ENCODE measurements at places on chromosomes 1 and 21. TPM values are rescaled to one million over a fixed set of nuclear protein-coding genes. Genes with fewer than 3 reads are reported as not detected.
A peak's percentile ranks its signal among the peaks of the same experiment; 100 is the strongest.

GRCh38 chr1:165397944-165398343, 41.4 kb upstream of the LMX1A start:
- H3K27ac ChIP-seq = no peak overlapping the region
- peaks cover 11% of the 10 kb centered on the region for H3K4me1 ChIP-seq
- H3K4me3 ChIP-seq = no peak overlapping the region
- peaks cover 31% of the 10 kb centered on the region for H3K27me3 ChIP-seq
- H3K36me3 ChIP-seq = no peaks in the 10 kb centered on the region
- DNase-seq = no peak

DNA sequence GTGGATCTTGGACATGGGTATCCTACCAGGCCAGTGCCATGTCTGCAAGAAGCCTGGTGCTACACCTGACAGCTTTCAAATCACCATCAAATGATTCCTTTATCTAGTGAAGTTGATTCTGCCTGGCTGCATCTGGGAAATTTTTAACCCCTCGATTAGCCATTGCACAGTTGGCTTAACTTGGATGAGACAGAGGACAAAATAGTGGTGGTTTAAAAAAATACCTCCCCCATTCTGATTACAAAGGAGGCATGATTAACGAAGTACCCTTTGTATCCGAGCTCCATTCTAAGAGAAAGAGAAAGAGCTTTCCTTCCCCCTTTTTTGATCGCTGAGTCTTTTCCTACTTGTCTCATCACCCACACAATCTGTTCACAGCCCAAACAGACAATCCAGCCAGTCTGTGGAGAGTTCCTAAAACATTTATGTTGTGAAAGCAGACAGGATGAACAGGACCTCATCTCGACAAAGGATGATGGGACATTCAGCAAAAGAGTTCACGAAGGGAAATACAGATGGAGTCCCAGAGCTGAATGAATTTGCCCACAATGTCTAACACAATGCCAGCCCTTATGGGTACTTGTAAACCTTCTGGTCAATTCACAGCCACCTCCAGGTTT, 20.5 kb downstream of the WLS start:
- DNase-seq = no peak
- H3K4me1 ChIP-seq = peaks cover 28% of the 10 kb centered on the region
- H3K27ac ChIP-seq = no peak overlapping the region
- H3K36me3 ChIP-seq = peaks cover 3% of the 10 kb centered on the region
- H3K4me3 ChIP-seq = no peak overlapping the region

DNA sequence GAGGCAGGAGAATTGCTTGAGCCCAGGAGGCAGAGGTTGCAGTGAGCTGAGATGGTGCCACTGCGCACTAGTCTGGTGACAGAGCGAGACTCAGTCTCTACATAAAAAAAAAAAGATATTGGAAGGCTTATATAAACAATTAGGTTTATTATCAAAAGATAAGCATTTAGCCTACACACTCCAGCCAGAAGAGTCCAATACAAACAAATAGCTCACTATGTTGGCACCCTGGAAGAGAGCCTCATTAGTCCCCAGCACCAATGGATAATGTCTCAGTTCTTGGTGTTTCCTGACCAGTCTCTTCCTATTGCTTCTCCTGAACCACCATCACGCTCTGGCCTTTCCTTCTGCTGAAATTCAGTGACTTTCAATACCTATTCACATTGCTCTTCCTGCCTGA, 48.6 kb upstream of the ATP1A1 start:
- peaks cover 31% of the 10 kb centered on the region for H3K4me1 ChIP-seq
- H3K27ac ChIP-seq = no peak overlapping the region
- DNase-seq = no peak
- H3K4me3 ChIP-seq = no peak overlapping the region

DNA sequence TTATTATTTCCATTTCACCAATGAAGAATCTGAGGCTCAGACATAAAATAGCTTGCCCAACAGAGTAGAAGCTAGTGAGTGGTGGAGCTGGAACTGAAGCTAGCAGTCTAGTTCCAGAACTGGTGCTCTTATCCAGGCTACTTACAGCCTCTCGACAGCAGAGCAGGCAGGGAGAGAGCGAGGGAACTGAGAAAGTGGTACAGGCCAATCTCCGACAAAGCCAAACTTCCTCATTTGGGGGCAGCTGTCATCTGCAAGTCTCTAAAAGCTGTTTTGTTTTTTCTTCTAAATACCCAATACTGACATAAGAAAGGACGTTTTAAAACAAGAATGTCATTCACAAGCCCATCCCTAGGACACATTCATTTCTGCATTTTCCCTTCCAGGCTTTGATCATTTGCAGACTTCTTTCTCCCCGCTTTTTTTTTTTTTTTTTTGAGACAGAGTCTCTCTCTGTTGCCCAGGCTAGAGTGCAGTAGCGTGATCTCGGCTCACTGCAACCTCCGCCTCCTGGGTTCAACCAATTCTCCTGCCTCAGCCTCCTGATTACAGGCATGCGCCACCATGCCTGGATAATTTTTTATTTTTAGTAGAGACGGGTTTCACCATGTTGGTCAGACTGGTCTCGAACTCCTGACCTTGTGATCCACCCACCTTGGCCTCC, 20.0 kb downstream of the YIPF1 start:
- no peak overlapping the region for H3K4me3 ChIP-seq
- no peaks in the 10 kb centered on the region for H3K27me3 ChIP-seq
- H3K4me1 ChIP-seq = no peaks in the 10 kb centered on the region
- H3K27ac ChIP-seq = no peak overlapping the region
- peaks cover 13% of the 10 kb centered on the region for H3K36me3 ChIP-seq

The RGS1 gene
- total RNA-seq = 0.26 TPM

The GJC2 gene
- total RNA-seq = 2.1 TPM

- H3K4me1 ChIP-seq = peaks cover 1% of the 10 kb centered on the region
- H3K4me3 ChIP-seq = no peak overlapping the region
- DNase-seq = no peak
- H3K27me3 ChIP-seq = peaks cover 18% of the 10 kb centered on the region
- no peak overlapping the region for H3K27ac ChIP-seq
- H3K36me3 ChIP-seq = no peaks in the 10 kb centered on the region
Observed at GRCh38 chr1:3908886-3909517, 8.9 kb upstream of the C1orf174 start.

- peaks cover 23% of the 10 kb centered on the region for H3K4me1 ChIP-seq
- no peaks in the 10 kb centered on the region for H3K36me3 ChIP-seq
- DNase-seq = no peak
- H3K27me3 ChIP-seq = no peaks in the 10 kb centered on the region
- no peak overlapping the region for H3K27ac ChIP-seq
Observed at GRCh38 chr1:55425310-55425930, 210.3 kb upstream of the USP24 start.

GRCh38 chr1:23177438-23178380, 9.1 kb upstream of the LUZP1 start:
- peaks cover 2% of the 10 kb centered on the region for H3K4me1 ChIP-seq
- peaks cover 36% of the 10 kb centered on the region for H3K27me3 ChIP-seq
- peak overlapping the region; percentile 70 for H3K4me3 ChIP-seq
- H3K27ac ChIP-seq = peak overlapping the region; percentile 81
- peak; percentile 63 for DNase-seq

The ADIPOR1 gene
- total RNA-seq = 45.7 TPM

DNA sequence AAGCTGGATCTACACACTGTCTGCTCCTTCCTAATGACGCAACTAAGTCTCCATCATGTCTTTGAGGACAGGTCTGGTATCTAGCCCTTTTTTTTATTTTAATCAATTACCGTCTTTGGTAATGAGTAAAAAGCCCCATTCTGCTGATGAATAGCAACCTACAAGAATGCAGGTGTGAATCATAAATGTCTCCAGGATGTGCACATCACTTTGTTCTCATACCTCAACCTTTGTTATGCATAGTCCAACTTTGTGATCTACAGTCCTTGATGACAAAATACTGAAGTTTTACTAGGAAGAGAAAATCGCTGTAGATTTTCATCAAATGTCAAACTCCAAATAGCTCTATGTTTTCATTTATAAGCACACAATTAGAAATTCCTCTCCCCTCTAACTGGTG, 39.3 kb downstream of the PLPPR5 start:
- H3K4me3 ChIP-seq = no peak overlapping the region
- H3K27me3 ChIP-seq = no peaks in the 10 kb centered on the region
- no peaks in the 10 kb centered on the region for H3K4me1 ChIP-seq
- DNase-seq = no peak
- no peaks in the 10 kb centered on the region for H3K36me3 ChIP-seq

The MMEL1 gene
- 0.64 TPM for total RNA-seq

The ESPN gene
- total RNA-seq = 54.0 TPM

DNA sequence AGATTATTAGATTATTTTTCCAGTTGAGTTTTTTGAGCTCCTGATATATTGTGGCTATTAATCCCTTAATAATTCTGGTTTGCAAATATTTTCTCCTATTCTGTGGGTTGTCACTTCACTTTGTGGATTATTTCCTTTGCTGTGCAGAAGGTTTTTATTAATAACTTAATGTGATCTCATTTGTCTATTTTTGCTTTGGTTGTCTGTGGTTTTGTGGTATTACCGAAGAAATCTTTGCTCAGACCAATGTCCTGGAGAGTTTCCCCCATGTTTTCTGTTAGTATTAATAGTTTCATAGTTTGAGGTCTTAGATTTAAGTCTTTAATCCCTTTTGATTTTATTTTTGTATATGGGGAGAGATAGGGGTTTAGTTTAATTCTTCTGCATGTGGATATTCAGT, 7.1 kb upstream of the TBX19 start:
- no peak for DNase-seq

The SMIM1 gene
- 12.0 TPM for total RNA-seq

- H3K4me1 ChIP-seq = peaks cover 29% of the 10 kb centered on the region
- H3K36me3 ChIP-seq = no peaks in the 10 kb centered on the region
- H3K4me3 ChIP-seq = no peak overlapping the region
- no peak overlapping the region for H3K27ac ChIP-seq
Observed at GRCh38 chr1:197913495-197914276, 3.5 kb upstream of the LHX9 start.

The CD84 gene
- not detected for total RNA-seq

- H3K4me3 ChIP-seq = no peak overlapping the region
- DNase-seq = no peak
- no peaks in the 10 kb centered on the region for H3K27me3 ChIP-seq
- H3K4me1 ChIP-seq = peaks cover 60% of the 10 kb centered on the region
Observed at GRCh38 chr1:230156068-230156467, 89.0 kb downstream of the GALNT2 start.

- no peaks in the 10 kb centered on the region for H3K27me3 ChIP-seq
- peaks cover 23% of the 10 kb centered on the region for H3K36me3 ChIP-seq
- DNase-seq = no peak
Observed at GRCh38 chr1:217482356-217483102, 148.4 kb downstream of the GPATCH2 start.

GRCh38 chr1:248140846-248141245, 4.1 kb upstream of the OR2M5 start:
- no peak overlapping the region for H3K4me3 ChIP-seq
- peaks cover 2% of the 10 kb centered on the region for H3K36me3 ChIP-seq
- H3K27me3 ChIP-seq = no peaks in the 10 kb centered on the region

The NR5A2 gene
- 23.2 TPM for total RNA-seq

DNA sequence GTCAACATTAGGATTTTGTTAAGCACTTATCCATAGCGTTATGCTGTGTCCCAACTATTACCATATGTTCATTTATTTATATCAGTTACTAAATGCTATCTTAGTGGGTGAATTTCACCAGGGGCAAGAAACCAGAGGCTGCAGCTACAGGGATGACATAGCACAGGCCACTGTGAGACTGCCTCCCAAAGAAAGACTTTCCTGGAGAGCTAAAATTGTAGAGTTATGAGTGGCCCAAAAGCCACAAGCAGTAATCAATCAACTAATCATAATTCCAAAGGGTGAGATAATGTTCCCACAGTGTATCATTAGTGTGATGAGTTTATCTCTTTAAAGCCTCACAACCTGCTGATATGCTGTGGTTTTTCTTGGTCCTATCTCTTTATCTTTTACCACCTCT, 3.8 kb upstream of the TGFB2 start:
- DNase-seq = no peak
- H3K4me3 ChIP-seq = no peak overlapping the region
- no peaks in the 10 kb centered on the region for H3K36me3 ChIP-seq
- H3K27ac ChIP-seq = no peak overlapping the region

- no peaks in the 10 kb centered on the region for H3K27me3 ChIP-seq
- peaks cover 5% of the 10 kb centered on the region for H3K4me1 ChIP-seq
- H3K4me3 ChIP-seq = no peak overlapping the region
- H3K27ac ChIP-seq = peak overlapping the region; percentile 31
Observed at GRCh38 chr1:169307176-169307575, 60.4 kb downstream of the NME7 start.

The TRIM45 gene
- total RNA-seq = 48.0 TPM

GRCh38 chr1:8019229-8019620, 6.9 kb downstream of the ERRFI1 start:
- no peak for DNase-seq
- H3K4me3 ChIP-seq = peak overlapping the region; percentile 27
- peaks cover 6% of the 10 kb centered on the region for H3K36me3 ChIP-seq
- no peaks in the 10 kb centered on the region for H3K27me3 ChIP-seq

- H3K4me1 ChIP-seq = peaks cover 8% of the 10 kb centered on the region
- no peaks in the 10 kb centered on the region for H3K27me3 ChIP-seq
- DNase-seq = no peak
Observed at GRCh38 chr1:33424610-33425009, 6.3 kb downstream of the PHC2 start.

- H3K27ac ChIP-seq = peak overlapping the region; percentile 90
- H3K27me3 ChIP-seq = no peaks in the 10 kb centered on the region
- DNase-seq = no peak
- peaks cover 32% of the 10 kb centered on the region for H3K36me3 ChIP-seq
- H3K4me3 ChIP-seq = no peak overlapping the region
Observed at GRCh38 chr21:25987531-25987930, 183.0 kb downstream of the APP start.

DNA sequence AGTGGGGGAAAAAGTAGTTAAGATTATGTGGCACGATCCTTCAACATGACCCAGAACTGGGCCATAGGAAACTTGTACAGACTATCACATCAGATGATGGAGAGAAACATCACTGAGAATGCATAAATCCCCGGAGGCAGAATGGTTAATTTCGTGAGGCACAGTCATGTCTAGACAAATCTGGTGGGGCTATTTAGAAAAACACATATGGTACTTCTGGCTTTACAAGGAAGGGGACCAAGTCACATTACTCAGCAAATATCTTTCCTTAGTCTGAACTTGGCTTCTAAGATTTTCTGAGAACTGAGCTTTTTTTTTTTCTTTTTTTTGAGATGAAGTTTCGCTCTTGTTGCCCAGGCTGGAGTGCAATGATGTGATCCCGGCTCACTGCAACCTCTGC, 9.2 kb upstream of the UQCRHL start:
- peak overlapping the region; percentile 11 for H3K27ac ChIP-seq
- peaks cover 3% of the 10 kb centered on the region for H3K36me3 ChIP-seq
- H3K4me3 ChIP-seq = no peak overlapping the region
- DNase-seq = no peak
- H3K27me3 ChIP-seq = no peaks in the 10 kb centered on the region
- H3K4me1 ChIP-seq = peaks cover 3% of the 10 kb centered on the region

The ESRRG gene
- 8.3 TPM for total RNA-seq

The PYGO2 gene
- 52.7 TPM for total RNA-seq
